PC-3 (cell line): ENCODE measurements at places on chromosomes 12 and 14.

DNA sequence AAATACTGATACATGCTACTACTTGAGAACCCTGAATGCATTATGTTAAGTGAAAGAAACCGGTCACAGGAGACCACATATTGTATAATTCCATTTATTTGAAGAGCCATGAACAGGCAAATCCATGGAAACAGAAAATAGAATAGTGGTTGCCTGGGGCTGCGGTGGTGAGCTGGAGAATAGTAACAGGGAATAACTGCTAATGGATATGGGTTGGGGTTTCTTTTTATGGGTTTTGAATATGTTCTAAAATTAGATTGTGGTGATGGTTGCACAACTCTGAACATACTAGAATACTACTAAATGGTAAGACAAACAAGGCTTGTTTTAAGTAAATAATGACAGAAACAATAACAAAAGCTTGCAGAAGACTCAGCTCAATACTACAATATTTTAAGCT, 293.0 kb downstream of the BTG1 start:
- H3K27me3 ChIP-seq, result no peaks in the 10 kb centered on the region
- no peaks in the 10 kb centered on the region for H3K36me3 ChIP-seq
- H3K27ac ChIP-seq, result no peak overlapping the region

DNA sequence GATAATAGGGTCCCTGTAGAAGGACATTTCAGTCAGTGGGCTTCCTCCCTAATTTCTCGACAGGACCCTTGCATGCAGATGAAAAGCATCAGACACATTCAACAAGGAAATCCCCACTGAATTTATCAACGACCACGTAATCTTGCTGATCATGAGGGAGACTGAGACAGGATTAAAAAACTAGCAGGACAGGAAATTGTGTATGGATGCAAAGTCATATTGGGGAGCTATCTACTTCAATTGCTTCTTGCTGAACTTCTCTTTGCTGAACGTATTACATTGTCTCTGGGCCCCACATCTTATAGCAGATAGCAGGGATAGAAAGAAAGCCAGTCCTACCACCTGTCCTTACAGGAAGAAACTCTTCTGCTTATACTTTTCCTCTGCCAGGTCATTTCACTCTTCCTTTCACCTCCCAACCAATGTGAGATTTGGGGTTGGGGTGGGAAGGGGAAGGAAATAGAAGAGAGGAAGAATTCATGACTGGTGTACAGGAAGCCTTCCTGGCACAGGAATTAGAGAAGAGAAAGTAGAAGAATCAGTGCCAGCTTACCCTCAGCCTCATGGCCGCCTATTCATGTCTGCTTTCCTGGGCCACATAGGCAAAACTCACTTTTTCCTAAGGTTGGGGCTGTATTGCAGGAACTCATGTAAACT, 333.3 kb downstream of the ZFP36L1 start:
- H3K4me3 ChIP-seq, result no peak overlapping the region
- no peak for DNase-seq
- peak overlapping the region; percentile 57 for H3K27ac ChIP-seq
- peaks cover 22% of the 10 kb centered on the region for H3K4me1 ChIP-seq
- H3K27me3 ChIP-seq, result no peaks in the 10 kb centered on the region

GRCh38 chr12:104177663-104178501, 37.7 kb upstream of the TXNRD1 start:
- DNase-seq, result peak; percentile 85
- H3K27ac ChIP-seq, result 0 out of 2 replicates have a peak overlapping the region, but pooled peaks have one; percentile 15
- no peaks in the 10 kb centered on the region for H3K27me3 ChIP-seq
- no peaks in the 10 kb centered on the region for H3K36me3 ChIP-seq

GRCh38 chr12:11739980-11740577, 90.6 kb downstream of the ETV6 start:
- H3K36me3 ChIP-seq, result no peaks in the 10 kb centered on the region
- H3K4me3 ChIP-seq, result no peak overlapping the region
- H3K27me3 ChIP-seq, result no peaks in the 10 kb centered on the region
- no peak overlapping the region for H3K27ac ChIP-seq
- no peak for DNase-seq
- peaks cover 12% of the 10 kb centered on the region for H3K4me1 ChIP-seq

DNA sequence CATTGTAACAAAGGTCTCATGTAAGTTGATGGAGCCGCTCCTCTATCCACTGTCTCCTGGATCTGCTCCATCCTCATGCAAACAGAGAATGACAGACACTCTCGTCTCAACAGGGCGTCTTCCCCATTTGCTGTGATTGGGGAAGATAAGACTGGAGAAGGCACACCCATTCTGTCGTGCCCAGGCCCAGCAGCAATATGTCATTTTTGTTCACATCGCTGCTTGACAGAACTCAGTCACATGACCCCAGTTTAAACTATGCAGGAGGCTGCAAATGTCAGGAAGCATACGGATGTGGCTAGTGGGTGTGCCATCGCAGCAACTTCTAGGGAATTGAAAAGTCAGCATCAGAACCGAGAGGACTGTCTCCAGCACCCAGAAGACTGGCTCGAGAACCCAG, 290.5 kb downstream of the TMEM132D start:
- DNase-seq, result no peak
- H3K27me3 ChIP-seq, result peaks cover 8% of the 10 kb centered on the region; the same call in 1 of the 2 replicates
- H3K36me3 ChIP-seq, result no peaks in the 10 kb centered on the region
- no peak overlapping the region for H3K4me3 ChIP-seq
- H3K4me1 ChIP-seq, result no peaks in the 10 kb centered on the region
- H3K27ac ChIP-seq, result no peak overlapping the region

GRCh38 chr14:24331731-24332267, 3.1 kb downstream of the ADCY4 start:
- H3K4me3 ChIP-seq, result no peak overlapping the region
- H3K27me3 ChIP-seq, result no peaks in the 10 kb centered on the region
- no peak for DNase-seq
- H3K36me3 ChIP-seq, result no peaks in the 10 kb centered on the region
- peaks cover 5% of the 10 kb centered on the region; the same call in 1 of the 2 replicates for H3K4me1 ChIP-seq
- H3K27ac ChIP-seq, result no peak overlapping the region
